ENCODE measurements at places on chromosomes 1 and 21.

DNA sequence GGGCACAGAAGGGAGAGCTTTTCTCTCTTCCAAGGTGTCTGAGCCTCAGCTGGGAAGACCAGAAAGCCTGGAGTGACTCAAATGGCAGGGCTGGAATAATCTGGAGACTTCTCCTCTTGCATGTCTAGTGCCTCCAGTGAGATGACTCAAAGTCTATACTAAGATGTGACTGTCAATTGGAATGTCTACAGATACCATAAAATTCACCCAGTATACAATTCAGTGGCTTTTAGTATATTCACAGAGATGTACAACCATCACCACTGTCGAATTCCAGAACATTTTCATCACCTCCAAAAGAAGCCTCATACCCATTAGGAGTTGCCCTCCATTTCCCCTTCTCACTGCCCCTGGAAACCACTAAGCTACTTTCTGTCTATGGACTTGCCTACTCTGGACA is 47.9 kb upstream of the CNN3 start:
- no peak for DNase-seq

DNA sequence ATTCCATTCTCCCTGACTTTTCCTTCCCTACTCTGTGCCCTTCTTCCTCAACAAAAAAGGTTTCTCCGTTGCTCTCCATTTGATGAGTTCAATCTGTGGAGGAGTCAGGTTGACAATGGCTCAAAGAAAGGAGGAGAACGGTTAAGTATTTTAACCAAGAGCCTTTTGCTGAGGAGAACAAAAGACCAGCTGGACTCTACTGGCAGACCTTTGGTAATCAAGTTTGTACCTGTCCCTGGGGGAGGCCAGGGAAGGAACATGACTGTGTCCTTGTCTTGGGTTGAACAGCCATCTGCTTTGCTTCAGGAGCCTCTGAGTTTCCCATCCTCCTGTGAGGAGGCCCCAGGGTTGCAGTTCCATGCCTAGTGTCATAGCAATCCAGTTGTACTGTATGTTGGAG is 29.9 kb downstream of the TTF2 start:
- DNase-seq = no peak

DNA sequence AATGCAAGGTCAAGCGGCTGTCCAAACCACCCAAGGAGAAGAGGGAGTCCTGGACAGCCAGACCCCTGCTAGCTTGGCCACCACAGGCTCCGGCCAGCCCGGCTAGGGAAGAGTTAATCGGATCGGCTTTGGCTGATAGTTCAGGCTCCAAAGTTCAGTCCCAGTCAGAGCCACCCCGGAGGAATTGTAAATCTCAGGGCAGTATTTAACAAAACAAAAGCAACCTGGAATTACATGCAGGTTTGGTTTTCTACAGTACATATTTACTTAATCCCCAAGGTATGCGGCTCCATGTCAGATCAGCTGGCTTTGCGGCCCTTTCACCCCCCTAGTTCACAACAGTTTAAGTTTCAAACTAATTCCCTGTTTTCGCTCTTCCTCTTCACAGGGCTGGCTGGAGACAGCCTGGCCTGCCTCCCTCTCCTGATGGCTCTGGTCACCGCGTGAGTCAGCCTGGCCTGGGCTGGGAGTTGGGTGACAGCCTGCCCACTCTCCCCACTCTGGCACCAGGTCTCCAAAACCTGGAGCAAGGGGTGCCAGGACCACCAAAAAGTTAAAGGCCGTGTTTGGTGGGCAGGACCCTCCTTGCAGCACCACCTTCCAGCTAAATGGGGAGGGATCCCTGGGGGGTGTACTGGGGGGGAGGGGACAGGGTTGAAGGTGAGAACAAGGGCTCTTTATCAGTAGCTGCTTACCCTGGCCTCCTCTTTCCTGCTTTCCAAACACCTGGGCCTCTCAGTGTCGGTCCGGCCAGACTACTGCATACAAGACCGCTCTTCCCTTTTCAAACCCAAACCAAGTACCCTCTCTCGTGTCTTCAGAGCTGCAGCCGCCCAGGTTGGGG is 1.9 kb downstream of the DHRS3 start:
- DNase-seq = no peak

DNA sequence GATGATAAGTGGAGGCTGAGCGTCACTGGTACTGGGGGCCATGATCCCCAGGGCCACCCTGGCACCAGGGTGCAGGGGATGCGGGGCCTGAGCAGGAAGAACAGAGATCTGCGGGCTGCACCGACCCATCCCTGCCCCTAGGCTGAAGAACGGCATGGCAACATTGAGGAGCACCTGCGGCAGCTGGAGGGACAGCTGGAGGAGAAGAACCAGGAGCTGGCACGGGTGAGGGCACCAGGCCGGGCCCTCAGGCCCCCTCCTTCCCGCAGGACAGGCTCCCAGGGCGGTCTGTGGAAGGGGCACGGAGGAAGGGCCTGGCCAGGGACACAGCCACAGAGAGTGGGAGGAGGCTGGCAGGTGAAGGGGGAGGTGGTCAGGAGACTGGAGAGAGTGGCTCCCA is 21.8 kb downstream of the PPFIA4 start:
- DNase-seq = no peak

- no peak for DNase-seq
Observed at GRCh38 chr1:198435056-198435455, 105.4 kb downstream of the ATP6V1G3 start.

GRCh38 chr1:111906816-111907215 is 82.7 kb downstream of the KCND3 start:
- no peak for DNase-seq

GRCh38 chr1:118960567-118961136 is 27.5 kb downstream of the TBX15 start:
- DNase-seq = no peak

- no peak for DNase-seq
Observed at GRCh38 chr1:222372221-222372620, 175.7 kb downstream of the HHIPL2 start.

DNA sequence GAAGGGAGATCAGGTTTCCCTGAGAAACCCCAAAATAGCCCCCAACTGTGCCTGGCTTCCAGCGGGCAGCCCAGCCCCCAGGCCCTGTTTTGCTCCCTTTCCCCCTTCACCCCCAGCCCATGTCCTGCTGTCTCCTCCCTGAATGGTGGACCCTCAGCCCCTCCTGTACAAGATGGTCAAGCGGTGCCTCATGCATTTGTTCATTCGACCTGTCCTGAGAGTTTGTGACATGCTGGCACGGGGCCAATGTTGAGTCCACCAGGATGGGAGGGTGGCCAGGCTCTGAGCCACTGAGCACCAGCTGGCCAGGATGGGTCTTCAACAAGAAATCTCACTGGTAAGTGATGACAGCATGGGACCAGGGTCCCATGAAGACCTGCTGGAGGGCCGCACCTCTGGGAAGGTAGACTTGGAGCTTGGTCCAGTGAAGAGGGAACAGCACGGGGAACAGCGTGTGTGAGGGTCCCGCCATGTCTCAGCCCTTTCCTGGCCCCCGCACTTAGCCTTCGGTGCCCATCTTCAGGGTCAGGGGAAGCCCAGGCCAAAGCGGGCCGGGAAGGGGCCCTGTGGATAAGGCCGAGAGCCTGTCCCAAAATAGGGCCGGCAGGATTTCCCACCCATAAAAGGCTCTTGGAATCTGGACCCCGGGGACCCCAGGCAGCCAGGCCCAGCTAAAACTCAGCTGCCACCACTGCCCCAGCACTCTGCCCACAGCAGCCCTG is at the start of gene CALML6:
Gene CALML6 (plus strand): TSS at position 290 of the 722 bp plus-strand sequence. CDS start 21 bp downstream, at position 311.
- no peak for DNase-seq

DNA sequence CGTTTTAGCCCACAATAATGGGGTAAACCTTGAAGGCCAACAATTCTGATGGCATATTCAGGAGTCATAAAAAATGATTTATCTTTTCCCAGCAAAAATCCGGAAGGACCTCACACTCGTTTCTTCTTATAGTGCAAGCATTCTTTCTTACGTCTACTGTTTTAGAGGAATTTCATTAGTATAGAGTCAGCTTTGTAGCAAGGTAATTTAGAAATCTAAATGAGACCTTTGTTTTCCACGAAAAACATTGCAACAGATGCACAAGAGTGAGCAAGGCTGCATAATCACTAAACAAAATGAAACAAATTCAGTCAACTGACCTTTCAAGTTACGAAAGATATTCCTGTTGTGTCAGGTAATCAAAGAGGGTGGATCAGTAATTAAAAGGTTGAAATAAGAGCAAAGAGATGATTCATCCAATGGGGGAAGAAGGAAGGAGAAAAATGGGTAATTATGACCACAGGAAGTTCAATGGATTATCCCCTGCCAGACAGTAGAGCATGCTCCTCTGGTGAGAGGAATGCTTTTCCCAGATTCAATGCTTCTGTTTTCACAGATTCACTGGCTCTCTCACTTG is 560 bp upstream of the CSDE1 start:
- DNase-seq = no peak

DNA sequence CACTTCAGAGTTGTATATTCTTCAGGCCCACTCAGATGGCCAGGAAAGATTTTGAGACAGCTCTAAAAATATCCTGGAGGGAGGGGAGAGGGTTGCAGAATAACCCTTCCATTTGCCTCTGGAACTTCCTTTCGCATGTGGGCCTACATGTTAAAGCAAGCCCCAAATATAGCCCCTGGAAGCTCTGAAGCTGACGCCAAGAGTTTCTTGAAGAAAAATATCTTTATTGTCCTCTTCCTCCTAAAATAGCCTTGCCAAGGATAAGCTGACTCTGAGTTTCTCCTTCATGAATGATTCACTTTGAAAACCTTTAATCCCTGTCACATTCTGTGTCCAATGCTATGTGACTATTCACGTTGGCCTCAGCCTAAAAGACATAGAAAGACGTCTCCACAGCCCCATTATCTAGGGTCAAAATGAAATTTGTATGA is 6.4 kb downstream of the C1orf116 start:
- DNase-seq = no peak

- peak; percentile 48 for DNase-seq
Observed at GRCh38 chr1:39799770-39800470, 11.3 kb upstream of the BMP8B start.

GRCh38 chr1:16967095-16967575 is 13.3 kb downstream of the MFAP2 start:
- DNase-seq = no peak

DNA sequence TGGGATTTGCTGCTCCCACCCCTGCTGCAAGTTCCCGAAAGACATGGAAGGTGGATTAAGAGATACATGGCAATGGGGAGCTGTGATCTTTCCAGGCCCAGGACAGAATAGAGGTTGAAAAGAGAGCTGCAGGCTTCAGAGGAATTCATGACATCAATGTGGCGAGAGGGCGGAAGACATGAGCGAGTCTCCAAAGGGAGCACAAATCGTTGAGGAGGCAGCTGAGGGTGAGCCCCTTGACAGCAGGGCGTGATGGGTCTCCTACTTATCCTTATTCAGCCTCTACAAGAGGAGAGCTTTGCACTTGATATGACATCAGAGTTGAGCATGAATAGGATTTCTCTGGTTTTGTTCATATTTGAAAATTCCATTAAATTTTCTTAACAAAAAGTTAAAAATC is 45.5 kb upstream of the TACSTD2 start:
- DNase-seq = no peak

- DNase-seq = no peak
Observed at GRCh38 chr1:170699696-170700095, 35.8 kb downstream of the PRRX1 start.

GRCh38 chr1:43315963-43316737 is 15.4 kb downstream of the TIE1 start:
- no peak for DNase-seq

DNA sequence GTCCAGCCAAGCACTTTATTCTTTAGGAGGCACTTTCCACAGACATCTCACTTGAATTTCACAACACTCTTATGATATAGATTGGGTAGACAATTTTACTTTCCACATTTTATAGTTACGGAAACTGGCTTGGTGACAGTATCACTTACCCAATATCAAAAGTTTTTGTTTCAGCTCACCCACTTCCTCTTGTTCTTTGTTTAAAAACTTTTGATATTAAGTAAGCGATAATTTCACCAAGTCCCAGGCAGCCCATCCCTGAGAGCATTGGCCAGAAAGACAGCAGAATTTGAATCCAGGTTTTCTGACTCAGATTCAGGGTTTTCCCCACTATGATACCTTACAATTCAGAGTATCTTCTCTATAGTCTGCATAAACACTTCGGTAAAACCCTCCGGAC is 60.0 kb downstream of the LRIG2 start:
- DNase-seq = no peak

GRCh38 chr1:159941141-159941540 is 4.3 kb downstream of the IGSF9 start:
- no peak for DNase-seq

DNA sequence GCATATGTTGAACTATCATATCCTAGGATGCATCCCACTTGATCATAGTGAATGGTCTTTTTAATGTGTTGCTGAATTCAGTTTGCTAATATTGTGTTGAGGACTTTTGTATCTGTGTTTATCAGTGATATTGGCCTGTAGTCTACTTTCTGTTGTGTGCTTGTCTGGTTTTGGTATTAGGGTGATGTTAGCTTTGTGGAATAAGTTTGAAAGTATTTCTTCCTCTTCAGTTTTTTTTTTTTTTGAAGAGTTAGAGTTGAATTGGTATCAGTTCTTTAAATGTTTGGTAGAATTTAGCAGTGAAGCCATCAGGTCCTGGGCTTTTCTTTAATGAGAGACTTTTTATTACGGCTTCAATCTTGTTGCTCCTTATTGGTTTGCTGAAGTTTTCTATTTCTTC is 162.3 kb downstream of the VAV3 start:
- DNase-seq = no peak

- DNase-seq = no peak
Observed at GRCh38 chr1:104132382-104132973, 382.8 kb downstream of the AMY1C start.

DNA sequence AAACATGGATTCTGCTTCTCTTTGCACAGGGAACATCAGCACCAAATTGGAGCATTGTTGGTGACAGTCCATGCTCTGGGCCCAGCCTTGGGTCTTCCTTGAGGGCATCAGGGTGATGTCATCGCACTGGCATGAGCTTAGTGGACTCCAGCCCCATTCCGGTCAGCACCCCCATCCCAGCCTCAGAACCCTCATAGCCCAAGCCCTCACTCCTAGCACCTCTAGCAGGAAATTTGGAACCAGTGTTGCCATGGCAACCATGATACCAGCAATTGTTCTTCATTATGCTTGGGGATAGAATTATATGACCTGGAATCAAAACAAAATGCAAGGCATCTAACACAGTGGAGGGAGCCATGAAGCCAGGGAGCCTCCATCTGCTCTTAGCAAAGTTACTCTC is 83.1 kb downstream of the VWA5B1 start:
- no peak for DNase-seq

DNA sequence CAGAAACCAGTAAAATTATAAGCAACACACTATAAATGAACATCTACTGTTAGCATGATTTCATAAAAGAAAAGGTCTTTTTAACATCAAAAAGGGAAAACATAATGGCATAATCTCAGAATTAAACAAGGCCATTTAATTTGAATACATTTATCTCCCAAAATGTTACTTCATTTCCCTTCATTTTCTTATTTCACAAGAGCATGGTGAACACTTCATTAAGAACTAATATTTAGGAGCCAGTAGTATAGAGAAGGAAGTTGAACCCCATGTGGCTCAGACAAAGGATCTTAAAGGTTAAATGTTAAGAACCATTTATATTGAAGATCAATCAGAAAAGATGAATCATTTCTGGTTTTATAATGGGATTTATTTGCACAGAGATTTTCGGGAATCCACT is 981.7 kb downstream of the TTLL7 start:
- DNase-seq = no peak

- no peak for DNase-seq
Observed at GRCh38 chr1:113714606-113715269, 44.5 kb downstream of the PHTF1 start.

- no peak for DNase-seq
Observed at GRCh38 chr1:149965440-149965839, 28.8 kb upstream of the MTMR11 start.

- DNase-seq = no peak
Observed at GRCh38 chr1:228281631-228282328, 73.9 kb downstream of the OBSCN start.

Data from activated CD4-positive, alpha-beta T cell treated with anti-CD3 and anti-CD28 coated beads for 1 hour (primary cell).